ENCODE measurements at places on chromosomes 12 and 14. TPM values are rescaled to one million over a fixed set of nuclear protein-coding genes. Genes with fewer than 3 reads are reported as not detected.

Gene EML5
- 0.58 TPM for total RNA-seq

Gene GPD1
- total RNA-seq, result 0.25 TPM

Gene CACNA2D4
- total RNA-seq, result not detected

Gene KRT85
- not detected for total RNA-seq

Gene SRGAP1
- total RNA-seq, result 2.1 TPM

Gene GLS2
- not detected for total RNA-seq

Gene SPX
- 1.3 TPM for total RNA-seq

Gene DHH
- total RNA-seq, result 0.02 TPM

Gene NACA
- 1,870 TPM for total RNA-seq

Gene MAPK1IP1L
- total RNA-seq, result 81.3 TPM

DNA sequence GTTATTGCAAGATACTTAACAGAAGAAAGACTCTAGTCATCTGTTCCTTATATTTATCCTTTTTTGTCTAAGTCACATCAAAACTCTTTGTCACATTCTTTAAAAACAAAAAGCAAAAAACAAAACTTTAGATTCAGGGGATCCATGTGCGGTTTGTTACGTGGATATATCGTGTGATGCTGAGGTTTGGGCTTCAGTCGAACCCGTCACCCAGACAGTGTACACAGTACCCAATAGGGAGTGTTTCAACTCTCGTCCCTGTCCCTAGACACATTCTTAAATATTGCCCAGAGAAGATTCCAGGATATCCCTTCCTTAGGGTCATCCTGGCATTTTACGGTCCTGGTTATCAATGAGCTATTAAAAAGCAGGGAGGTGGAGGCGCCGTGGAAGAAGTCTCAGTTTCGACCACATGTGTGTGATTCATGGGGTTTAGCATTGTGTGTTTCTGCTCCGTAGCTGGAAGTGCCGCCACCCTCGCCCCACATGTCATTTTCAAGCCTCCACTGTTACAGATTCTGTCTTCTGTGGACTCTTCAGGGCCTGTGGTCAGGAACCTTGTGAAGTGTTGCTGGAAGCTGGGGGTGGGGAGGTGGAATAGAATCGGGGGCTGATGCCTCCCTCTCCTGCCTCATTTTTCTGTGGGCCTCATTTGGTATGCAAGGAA is 19.9 kb downstream of the CCND2 start:
- DNase-seq, result no peak

GRCh38 chr12:12433203-12433731 is 76.4 kb downstream of the BORCS5 start:
- DNase-seq, result no peak

GRCh38 chr12:121059031-121059898 is 20.2 kb upstream of the OASL start:
- no peak for DNase-seq

DNA sequence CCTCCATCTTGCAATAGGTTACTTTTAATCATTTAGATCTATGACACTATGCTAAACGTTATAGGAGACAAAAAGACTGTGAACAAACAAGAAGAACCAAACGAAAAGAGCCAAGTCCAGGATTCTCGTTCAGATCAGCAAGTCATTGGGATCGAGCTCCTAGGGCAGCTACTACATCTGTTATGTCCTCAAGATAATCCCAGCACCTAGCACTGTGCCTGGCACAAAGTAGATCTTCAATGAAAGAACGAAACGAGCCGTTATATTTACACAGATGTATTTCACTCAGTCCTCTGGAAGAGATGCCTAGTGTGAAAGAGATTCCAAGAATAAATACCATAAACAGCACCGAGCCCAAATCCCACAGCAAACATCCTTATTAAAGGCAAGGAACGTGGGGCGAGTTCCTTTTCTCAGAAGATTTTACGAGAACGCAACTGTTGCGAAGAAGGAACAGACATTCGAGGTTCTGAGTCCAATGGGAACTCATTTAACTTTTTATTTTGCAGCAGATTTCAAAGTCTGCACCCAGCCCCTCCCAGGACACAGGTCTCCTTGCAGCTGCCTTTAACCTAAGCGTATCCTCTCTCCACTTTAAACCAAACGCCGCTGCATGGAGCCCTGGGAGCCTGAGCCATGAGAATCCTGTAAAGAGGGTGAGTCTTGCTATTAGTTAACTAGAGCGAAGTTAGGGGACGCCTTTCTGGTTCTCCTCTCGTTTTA is 544 bp upstream of the TDP1 start:
- no peak for DNase-seq

- DNase-seq, result peak; percentile 26
Observed at GRCh38 chr14:91980157-91980556, 32.7 kb upstream of the FBLN5 start.

DNA sequence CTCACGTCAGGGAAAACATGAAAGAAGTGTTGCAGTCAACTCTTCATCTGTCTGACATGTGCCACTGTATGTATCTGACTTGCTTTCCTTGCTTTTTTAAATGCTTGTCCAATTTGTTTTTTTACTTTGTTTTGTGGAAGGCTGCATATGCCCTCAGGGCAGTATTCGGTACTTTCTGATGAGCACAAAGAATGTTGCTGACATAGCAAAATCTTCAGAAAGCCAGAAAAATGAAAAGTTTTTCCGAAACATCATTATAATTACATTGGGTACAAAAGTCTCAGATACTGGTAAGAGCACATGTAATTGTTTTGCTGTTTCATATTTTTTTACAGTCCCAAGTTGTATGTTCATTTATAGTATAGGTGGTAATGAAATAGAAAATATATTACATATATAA is 144.3 kb downstream of the NTS start:
- DNase-seq, result no peak

- peak; percentile 84 for DNase-seq
Observed at GRCh38 chr14:22822571-22823098, 7.1 kb upstream of the MRPL52 start.

DNA sequence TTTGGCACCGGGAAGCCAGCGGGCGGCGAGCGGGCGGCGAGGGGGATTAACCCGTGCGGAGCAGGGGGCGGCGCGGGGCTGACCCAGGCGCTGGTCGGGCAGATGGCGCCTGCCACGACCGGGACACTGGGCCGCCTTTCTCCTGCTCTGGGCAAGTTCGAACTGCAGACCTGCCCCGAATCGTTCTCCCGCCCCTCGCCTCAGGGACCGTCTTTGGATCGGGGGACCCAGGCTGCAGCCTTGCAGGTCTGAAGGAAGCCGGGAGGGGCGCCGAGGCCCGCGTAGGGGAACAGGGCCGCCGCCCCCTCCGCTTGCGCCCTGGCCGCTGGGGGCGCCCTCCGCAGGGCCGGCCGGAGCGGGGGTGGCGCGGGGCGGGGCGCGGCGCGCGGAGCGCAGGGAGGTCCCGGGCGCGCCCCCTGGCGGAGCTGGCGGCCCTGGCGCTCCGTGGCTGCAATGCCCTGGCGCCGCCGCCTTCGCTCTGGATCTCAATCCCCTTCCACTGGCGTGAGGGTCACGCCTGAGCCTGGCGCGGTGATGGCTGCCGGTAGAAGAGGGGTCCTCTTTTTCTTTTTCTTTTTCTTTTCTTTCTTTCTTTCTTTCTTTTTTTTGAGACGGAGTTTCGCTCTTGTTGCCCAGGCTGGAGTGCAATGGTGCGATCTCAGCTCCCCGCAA is 449 bp upstream of the LTBP2 start:
- peak; percentile 45 for DNase-seq

GRCh38 chr12:93059925-93060665 is 131.0 kb upstream of the EEA1 start:
- no peak for DNase-seq

DNA sequence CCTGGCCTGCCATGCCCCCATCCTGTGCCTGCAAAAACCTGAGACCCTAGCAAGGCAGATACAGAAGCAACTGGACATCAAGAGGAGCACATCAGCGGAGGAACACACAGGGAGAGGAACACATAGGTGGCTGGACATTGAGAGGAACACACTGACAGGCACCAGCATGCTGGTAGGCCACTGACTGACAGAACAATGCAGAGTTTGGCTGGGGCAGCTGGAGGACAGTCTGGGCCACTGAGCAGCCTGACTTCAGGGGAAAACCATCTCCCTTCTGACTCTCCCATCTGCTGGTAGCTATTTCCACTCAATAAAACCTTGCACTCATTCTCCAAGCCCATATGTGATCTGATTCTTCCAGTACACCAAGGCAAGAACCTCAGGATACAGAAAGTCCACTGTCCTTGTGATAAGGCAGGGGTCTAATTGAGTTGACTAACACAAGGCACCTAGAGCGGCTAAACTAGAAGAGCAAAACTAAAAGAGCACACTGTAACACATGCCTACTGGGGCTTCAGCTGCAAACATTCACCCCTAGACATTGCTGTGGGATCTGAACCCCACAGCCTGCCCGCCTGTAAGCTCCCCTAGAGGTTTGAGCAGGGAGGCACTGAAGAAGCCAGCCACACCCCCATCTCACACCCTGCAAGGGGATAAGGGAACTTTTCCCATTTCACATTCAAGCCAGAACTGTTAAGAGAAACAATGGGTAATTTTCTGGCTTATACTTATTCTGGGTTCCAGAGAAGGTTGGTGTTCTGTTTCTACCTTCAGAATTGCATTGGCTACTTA is 22.1 kb downstream of the CLECL1 start:
- no peak for DNase-seq

GRCh38 chr14:64722842-64723447 is 18.7 kb downstream of the PLEKHG3 start:
- DNase-seq, result no peak

- no peak for DNase-seq
Observed at GRCh38 chr12:77325511-77326236, 260.3 kb upstream of the E2F7 start.

DNA sequence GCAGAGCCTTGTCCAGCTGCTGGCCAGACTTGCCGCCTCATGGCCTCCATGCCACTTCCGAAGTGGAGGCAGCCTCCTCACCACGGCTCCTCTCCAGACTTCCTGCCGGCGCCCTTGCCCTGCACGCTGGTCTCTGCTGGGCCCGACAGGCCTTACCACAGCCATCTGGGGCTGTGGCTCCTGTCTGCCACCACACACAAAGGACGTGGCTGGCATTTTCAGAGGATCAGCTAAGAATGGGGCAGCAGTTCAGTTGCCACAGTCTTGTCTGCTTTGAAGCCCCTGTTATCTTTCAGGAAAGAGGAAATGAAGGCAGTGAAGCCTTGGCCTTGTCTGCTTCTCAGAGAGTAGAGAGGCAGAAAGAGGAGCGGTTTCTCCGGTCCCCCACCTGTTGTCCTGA is 178.0 kb upstream of the FKBP4 start:
- no peak for DNase-seq

GRCh38 chr12:62763861-62764645 is 170.9 kb downstream of the PPM1H start:
- DNase-seq, result no peak

DNA sequence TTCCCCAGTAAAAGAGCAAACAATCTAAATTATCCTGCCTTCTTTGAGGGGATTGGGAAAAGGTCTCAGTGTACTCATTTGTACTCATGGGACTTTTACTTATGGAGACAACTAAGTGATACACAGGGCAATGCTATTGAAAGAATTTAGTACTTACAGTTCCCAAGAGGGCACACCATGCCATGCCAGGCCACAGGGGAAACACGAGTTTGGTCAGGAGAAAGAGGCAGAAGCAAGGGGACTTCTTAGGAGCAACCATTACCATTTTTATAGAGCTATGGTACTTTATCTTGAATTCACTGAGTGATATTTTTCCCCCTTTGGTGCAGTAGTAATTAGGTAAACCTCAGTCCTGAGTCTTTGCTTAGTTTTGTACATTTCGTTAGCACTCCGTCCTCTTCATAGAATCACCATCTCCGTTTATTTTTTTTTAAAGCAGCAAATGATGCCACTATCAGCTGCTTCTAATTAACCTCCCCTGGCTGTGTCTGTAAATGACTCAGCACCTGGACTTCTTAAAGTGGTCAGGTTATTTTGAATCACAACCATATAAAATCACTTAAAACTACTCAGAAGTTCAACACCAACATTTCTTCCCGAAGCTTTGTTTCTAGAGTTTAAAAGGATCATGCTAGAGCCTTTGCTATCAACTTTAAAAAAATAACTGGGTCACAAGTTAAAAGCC is 5.9 kb upstream of the WASHC3 start:
- DNase-seq, result peak; percentile 29

GRCh38 chr12:46470975-46471374 is 98.4 kb upstream of the SLC38A2 start:
- no peak for DNase-seq

GRCh38 chr12:76920172-76921099 is 41.6 kb upstream of the CSRP2 start:
- DNase-seq, result no peak

DNA sequence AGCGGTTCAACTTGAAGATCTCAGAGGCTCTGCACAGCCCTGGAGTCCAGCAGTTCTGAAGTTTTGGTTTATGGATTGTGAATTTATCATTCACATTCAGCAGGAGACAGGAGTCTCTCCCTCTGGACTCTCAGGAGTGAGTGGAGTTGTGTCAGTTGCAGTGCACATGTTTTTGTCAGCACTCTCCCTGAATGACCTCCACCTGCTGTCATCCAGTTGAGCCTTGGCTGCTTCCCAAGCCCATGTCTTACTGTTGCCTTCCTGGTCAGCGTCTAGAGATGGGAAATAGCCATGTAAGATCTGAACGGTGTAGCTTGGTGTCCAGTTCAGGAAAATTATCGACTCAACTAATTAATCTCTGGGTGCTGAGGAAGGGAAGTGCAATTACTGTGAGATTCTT is 133.2 kb downstream of the PRKCH start:
- no peak for DNase-seq

- peak; percentile 51 for DNase-seq
Observed at GRCh38 chr14:53458368-53458814, 305.3 kb upstream of the DDHD1 start.

GRCh38 chr12:110585231-110585799 is 2.2 kb upstream of the PPTC7 start:
- DNase-seq, result no peak

- no peak for DNase-seq
Observed at GRCh38 chr12:3544296-3544965, 53.4 kb downstream of the PRMT8 start.

DNA sequence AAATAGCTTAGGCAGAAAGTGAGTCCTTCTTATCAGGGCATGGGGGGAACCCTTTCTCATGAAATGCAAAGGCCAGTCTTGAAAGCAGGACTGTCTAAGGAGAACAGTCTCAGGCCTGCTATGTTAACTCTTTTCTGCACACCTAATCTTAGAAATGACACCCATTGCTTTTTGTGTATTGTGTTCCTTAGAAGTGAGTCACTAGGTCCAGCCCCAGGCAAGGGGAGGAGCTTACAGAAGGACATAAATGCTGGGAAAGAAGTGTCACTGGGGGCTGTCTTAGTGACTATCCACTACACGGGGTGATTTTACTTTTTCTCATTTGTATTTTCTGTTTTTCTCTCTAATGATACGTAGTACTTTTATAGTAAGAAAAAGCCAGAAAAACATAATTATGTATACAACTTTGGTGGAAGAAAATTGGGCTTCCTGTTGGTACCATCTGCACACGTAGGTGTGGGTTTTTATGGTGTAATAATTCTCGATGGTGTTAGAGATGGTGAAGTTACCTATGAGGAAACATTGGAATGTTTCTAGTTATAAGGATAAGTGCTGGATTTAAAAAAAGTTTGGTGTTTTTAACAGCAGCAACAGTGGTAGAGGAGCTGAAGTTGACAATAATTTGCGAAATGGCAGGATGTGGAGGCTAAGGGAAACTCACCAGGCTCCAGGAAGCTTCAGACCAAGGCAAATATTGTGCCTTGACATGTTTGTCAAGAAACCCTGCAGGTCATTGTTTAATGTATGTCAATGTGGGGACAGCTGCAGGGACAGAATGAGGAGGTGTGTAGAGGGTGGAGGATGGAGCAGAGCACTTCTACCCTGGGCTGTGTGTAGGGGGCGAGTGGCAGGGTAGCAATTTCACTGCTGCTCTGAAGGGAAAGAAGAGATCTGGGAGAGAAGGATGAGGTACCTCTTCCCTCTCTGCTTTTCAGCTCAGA is 214.9 kb downstream of the KTN1 start:
- peak; percentile 63 for DNase-seq

- DNase-seq, result peak; percentile 21
Observed at GRCh38 chr14:102593061-102593824, 794 bp downstream of the RCOR1 start.

Data from H4 (cell line).